ENCODE measurements at places on chromosomes 3 and 15.

DNA sequence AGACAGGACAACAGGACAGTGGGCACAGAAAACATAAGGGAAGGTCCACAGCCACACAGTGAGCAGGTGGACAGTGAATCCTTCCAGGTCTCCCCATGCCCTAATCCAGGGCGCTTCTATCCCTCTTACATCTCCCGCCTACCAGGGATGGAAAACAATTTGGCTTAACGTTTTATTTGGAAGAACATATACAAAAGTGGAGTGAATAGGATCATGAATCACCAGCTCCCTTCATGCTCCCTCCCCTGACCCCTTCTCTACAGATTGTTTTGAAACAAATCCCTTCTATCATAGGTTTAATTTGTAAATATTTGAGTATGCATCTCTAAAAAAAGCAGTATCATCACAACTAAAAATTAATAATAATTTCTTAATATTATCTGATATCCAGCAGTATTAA lies 52.5 kb downstream of the CLDN11 start:
- DNase-seq = no peak

DNA sequence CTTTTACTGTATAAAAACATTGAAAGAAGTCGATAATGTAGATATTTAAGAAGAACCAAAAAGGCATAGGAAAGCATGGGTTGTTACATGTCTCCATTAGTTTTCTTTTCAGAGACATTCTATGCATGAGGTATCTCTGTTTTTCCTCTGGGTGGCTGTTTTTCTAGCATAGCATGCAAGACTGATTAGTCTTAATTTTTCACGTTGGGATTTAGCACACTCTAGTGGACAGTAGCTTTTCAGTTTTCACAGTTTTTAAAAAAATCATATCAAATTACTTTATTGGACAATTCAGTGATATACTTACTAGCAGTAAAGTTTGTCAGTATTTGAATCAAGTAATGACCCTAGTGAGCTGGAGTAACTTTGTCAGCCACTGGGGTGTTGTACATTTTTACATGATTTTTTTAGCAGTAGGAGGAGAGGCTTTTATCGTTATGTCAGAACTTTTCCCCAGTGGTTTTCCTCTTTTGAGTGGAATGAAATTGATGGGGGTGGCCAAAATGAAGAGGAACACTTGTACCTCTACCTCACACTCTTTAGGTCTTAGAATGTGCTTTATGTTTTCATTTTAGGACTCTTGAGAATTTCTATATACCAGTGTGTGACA lies 57.2 kb downstream of the SEC22A start:
- no peak for DNase-seq

DNA sequence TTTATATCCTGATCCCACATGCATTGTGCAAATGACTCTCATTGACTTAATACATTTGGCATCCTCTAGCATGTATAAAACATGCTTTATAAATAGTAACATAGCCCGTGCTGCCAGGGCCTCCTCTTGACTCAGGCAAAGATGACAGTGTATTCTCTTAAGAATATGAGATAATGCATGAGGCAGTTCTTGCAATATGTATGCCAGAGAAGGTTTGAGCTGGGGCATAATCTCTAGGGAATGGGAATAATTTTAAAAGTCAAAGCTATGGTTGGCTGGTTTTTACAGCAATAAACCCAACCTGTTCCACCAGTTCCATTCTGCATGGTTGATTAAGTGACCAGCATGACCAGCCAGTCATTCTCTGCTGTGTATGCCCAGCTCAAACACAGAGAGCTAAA lies 179.0 kb upstream of the PFN2 start:
- no peak for DNase-seq

GRCh38 chr15:45616901-45617323 lies 17.9 kb upstream of the SQOR start:
- no peak for DNase-seq

DNA sequence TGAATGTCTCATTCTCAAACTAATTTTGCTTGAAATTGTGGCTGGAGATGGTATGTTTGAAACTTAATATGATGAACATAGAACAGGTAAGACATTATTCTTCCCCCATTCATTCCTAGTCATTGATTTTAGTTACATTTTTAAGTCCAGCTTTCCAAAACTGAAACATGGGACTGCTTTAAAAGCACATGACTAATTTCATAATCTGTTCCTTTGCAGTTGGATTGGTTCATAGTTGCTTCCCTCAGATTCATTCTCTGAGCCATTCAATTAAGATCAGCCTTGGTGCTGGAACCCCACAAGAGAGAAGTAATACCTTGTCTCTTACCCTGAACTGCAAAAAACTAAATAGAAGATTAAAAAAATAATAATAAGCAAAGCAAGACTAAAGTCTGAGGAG lies 87.5 kb upstream of the TGFBR2 start:
- DNase-seq = no peak

GRCh38 chr3:161310649-161311423 lies 60.5 kb downstream of the SPTSSB start:
- no peak for DNase-seq

DNA sequence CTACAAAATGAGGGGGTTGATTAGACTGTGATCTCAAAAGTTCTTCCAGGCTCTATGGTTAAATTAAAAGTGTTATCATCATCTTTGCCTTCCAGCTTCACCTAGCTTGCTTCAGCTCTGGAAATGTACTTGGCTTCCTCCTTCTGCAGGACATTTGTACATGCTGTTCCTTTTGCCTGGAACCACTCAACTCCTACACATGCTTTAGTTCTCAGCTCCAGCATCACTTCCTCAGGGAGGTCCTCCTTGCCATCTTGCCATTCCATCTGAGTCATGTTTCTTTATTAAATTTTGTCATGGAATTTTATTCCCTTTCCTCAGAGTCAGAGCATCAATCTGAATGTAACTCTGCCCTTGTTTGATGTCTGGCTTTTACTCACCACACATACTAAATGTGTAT lies 158.6 kb upstream of the FEZF2 start:
- no peak for DNase-seq

- DNase-seq = no peak
Measured at GRCh38 chr15:96431786-96432185, 101.3 kb downstream of the NR2F2 start.

- DNase-seq = no peak
Measured at GRCh38 chr15:25829073-25829472, 34.1 kb downstream of the ATP10A start.

All from T1000 (cell line).